AG08395 (cell line): ENCODE measurements at places on chromosomes 2 and 18.

DNA sequence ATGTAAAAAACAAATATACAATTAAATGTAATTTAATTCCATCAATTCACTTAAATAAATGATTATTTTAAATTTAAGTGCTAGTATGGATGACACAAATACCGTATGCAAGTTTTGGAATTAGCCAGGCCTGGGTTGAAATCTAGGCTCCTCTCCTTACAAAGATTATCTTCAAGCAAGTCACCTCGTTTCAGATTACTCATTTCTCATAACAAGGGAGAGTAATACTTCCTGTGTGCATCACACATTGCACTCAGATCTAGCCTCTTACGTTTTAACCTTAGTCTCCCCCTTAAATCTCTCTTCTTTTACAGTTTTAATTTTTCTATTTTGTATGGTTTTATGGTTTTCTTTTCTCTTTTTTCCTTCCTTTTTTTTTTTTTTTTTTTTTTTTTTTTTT lies 1475.9 kb upstream of the NXPH2 start:
- DNase-seq, result no peak

- no peak for DNase-seq
These were observed 128.0 kb downstream of the NEDD4L start for GRCh38 chr18:58172031-58172430.

- DNase-seq, result no peak
These were observed 204.7 kb upstream of the TANK start for GRCh38 chr2:160955578-160955977.

GRCh38 chr2:142857256-142858164 lies 20.0 kb upstream of the KYNU start:
- peak; percentile 29 for DNase-seq

GRCh38 chr2:196263181-196263747 lies 91.9 kb upstream of the STK17B start:
- DNase-seq, result no peak

GRCh38 chr18:49876536-49876935 lies 63.2 kb upstream of the ACAA2 start:
- no peak for DNase-seq

GRCh38 chr2:152473151-152473857 lies 138.3 kb downstream of the FMNL2 start:
- no peak for DNase-seq

GRCh38 chr2:216803791-216804190 lies 56.1 kb downstream of the TNP1 start:
- no peak for DNase-seq

DNA sequence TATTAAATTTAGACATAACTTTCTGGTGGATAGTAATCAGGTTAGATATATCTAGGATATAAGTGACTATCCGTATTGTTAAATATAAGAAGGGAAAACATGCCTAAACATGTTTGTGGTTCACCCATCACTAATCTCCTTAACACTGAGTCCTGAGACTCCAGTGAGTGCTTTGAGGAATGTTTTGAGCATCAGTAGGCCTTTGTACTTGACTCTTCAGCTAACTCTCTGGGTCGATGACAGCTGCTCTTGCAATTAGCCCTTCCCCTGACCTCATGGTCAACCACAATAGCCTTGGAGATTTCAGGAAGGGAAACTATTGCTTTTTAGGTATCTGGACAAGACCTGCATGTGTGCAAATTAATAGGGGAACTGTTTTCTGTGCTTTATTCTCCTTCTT lies 716.8 kb downstream of the EPHA4 start:
- DNase-seq, result no peak

DNA sequence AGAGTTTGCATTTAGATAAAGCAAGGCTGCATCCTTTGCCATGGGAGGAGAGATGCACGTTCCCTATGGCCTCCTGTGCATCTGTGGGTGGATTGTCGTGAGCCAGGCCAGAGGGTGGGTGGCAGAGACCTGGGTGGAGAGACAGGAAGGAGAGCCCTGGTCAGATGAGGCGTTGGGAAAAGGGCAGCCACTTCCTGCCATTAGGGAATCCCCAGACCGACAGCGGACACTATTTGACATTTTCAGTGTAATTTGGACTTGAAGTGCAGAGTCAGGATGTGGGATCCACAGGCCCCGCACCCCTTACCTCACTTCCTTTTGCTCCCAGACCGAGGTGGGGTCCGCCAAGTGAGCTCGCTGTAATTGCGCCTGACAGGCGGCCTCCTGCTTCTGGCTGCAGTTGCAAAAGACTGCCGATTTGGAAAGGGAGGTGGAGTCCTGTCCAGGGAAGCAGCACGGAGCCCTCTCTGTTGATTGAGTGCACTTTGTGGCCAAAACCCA lies 150.0 kb downstream of the DYSF start:
- no peak for DNase-seq

- DNase-seq, result peak; percentile 27
These were observed 29.9 kb upstream of the MMADHC start for GRCh38 chr2:149617476-149617875.

DNA sequence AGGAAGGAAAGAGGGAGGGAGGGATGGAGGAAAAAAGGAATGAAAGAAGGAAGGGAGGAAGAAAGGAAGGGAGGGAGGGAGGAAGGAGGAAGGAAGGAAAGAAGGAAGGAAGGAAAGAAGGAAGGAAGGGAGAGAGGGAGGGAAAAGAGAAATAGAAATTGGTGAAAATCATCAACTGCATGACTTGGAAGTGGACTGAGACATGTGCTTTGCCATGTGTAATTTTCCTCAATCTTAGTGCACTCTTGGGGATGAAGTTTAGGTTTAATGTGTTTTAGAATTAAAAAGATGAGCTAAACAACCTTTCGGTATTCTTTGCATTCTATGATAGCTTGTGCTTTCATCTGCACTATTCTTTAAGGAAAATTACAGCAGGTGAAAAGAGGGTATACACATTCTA lies 320.1 kb upstream of the GALNT5 start:
- no peak for DNase-seq

DNA sequence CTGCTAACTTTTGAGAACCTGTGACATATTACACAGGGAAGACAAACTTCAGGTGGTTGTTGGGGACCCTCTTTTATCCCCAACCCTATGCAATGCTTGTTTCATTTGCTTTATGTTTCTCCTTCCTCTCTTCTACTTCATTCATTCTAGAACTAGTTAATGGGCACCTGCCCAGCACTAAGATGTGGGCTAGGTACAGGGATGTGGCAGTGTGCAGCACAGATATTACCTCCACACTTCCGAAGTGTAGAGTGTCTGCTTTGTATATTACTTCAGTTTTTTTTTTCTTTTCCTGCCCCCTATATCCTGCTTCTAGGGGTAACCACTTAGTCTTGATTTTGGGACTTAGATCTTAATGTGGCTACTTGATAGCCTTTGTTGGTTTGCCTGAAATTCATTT lies 35.1 kb downstream of the CD28 start:
- DNase-seq, result no peak

DNA sequence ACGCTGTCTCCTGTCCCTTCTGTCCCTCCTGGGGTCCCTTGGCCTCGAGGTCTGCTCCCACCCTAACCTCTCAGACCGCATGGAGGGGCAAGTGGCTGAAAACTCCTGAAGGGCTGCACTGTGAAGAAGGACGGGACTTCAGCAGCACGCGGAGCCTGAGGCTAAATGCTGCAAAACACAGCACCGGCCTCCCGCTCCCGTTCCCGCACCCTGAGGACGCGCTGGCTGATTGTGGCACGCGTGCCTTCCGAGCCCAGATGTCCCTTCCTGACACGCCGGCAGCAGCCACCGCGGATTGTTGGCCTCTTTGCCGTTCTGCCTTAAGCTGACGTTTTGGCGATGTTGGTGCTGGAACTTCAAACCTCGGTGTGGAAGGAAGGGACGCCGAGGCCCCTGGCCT lies 125.9 kb upstream of the CTDP1 start:
- DNase-seq, result no peak

GRCh38 chr2:221371347-221371746 lies 200.8 kb downstream of the EPHA4 start:
- DNase-seq, result no peak

DNA sequence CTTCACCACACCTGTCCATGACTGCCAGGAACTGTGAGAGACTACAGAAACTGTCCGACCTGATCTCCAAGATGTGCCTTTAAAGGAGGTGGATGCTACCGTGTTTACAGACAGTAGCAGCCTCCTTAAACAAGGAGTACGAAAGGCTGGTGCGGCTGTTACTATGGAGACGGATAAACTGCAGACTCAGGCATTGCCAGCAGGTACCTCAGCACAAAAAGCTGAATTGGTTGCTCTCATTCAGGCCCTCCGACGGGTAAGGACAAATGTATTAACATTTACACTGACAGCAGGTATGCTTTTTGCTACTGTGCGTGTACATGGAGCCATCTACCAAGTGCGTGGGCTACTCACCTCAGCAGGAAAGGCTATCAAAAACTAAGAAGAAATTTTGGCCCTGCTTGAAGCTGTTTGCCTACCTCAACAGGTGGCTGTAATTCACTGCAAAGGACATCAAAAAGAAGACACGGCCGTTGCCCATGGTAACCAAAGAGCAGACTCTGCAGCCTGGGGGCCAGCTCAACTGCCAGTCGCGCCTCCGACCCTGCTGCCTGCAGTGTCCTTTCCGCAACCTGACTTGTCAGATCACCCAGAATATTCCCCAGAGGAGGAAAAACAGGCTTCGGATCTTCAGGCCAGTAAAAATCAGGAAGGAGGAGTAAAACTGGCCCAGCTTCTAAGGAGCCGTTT lies 30.9 kb downstream of the SKA1 start:
- no peak for DNase-seq

DNA sequence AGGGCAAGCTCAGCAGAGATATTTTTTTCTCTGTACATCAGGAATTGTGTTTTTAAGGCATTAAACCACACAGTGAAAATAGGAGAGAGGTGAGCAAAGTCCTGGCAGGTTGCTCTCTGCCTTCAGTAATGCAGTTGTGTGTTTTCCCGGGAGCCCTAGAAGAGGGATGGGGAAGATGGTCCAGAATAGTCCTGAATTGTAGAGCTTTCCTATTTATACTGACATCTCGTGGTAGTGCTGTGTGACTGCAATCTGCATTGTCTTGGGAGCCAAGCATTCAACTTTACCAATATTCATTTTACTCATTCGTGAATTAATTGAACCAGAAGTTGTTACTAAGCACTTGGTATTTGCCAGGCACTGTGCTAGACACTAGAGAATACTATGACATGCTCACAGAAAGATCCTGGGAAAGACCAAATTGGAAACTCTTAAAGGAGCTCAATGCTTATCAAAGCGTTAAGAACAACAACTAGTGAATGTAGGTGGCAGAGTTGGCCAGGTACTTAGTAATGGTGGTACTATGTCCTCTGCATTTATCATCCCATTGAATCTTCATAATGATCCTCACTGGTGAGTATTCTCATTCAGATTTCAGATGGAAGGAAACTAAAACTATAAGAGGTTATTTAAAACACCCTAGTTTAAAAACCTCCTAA lies 214.6 kb downstream of the TRIB2 start:
- DNase-seq, result peak; percentile 77

DNA sequence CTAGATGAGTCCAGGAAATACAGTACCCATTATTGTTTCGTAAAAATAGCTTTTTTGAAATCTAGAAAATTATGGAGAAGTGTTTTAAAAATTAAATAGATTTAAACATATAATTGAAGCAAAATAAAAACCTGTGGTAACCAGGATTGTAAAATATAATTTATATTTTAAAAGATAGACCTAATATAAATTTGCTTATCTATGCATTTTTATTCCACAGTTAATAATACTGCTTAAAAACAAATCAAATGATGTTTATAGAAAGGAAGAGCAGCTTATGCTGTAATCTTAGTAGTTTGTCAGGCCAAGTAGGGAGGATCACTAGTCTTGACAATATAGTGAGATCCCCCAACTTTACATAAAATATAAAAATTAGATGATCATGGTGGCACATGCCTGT lies 388.9 kb upstream of the CNTNAP5 start:
- no peak for DNase-seq

- DNase-seq, result no peak
These were observed 1.5 kb downstream of the C18orf54 start for GRCh38 chr18:54359233-54359632.

DNA sequence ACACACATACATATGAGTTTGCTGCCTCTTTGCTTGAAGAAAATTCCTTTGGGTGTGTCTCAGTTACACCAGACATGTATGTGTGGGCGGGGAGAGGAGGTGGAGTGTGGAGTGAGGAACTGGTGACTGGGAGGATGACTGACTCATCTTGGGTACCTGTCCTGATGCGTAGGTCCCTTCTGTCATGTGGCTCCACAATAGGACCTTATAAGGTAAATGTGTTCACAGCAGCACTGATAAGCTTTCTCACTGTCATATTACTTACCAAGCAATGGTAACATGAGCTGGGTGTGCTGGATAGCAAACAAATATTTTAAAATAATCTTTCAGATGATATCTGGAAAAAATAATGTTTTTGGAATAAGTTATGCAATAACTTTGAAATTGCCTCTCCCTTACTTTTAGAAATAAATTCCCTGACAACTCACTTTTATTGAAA lies 45.1 kb downstream of the SLC9A2 start:
- DNase-seq, result no peak

- no peak for DNase-seq
These were observed 404.9 kb downstream of the CPS1 start for GRCh38 chr2:210961249-210961648.

- peak; percentile 48 for DNase-seq
These were observed 3.7 kb upstream of the CRIM1 start for GRCh38 chr2:36351736-36352349.

DNA sequence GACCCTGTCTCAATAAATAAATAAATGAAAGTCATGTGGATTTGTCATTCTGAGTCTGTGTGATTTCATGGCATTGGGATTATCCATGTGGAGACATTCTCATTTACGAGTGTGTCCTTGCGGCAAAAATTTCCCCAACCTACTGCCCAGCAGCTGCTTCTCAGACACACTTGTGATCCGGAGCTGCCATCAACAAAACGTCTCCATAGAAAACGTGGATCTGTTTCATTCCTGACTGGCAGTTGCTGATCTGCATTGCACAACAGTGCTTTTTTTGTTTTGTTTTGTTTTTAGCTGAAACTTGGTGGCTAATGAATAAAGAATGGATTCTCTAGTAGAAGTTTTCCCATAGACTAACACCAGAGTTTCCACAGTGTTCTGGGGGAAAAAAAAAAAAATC lies 74.7 kb downstream of the TGIF1 start:
- DNase-seq, result no peak

DNA sequence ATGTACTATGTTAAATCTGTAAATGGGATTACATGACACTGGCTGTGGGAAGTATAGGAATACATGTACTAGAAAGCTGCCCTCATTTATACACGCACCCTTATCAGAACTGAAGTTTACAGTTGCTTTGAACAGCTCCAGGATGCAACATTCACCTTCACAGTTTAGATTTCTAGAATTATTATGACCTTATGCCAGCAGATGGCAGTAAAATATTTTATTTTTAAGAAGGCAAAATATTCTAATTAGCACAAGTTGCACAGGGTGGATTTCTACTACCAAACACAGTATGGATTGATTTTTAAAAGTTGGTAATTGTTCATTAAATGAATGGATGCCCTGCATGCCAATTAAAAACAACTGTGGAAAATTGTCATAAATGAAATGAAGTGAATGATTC lies 670.4 kb downstream of the KCNJ3 start:
- no peak for DNase-seq
